ENCODE measurements at places on chromosomes 7 and 10.
A peak's percentile ranks its signal among the peaks of the same experiment; 100 is the strongest.

GRCh38 chr7:17364671-17365070, 66.2 kb downstream of the AHR start:
- no peak for DNase-seq

DNA sequence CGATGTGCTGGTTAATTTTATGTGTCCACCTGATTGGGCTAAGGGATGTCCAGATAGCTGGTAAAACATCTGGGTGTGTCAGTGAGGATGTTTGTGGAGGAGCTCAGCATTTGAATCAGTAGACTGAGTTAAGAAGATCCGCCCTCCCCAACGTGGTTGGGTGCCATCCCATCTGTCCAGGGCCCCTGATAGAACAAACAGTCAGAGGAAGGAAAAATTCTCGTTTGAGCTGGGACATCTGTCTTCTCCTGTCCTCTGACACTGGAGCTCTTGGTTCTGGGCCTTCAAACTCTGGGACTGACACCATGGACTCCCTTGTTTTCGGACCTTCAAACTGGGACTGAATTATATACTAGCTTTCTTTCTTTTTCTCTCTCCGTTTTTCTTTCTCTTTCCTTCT, 59.6 kb downstream of the CARD11 start:
- no peak for DNase-seq

DNA sequence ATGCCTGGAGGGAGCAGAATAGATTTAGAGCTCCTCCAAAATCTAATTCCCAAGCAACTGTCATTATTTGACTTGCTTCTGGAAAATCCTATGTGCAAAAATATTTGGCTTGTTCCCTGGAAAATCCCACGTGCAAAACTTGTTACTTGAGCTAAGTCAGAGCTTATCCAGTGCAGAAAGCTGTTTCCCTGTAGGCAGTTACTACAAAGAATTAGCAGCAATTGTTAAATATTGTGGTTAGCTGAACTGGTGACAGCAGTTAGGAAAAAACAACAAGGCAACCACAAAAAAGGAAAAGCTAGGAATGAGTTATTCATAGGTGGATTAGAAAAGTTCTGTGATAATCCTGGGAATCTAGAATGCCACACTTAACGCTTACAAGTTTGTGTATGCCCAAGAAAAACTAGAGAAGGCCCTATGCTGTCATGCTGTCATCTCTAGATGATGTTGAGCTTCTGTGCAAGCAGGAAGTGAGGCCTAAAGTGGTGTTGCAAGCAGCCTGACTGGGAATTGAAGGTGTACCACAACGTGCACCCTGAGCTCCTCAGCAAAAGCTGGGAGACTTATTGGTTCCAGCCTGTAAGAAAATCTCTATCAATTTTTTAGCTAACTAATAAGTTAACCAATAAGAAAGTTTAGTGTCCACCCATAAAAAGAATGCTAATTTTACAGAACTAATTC, 738.6 kb upstream of the LRRTM3 start:
- DNase-seq: no peak

DNA sequence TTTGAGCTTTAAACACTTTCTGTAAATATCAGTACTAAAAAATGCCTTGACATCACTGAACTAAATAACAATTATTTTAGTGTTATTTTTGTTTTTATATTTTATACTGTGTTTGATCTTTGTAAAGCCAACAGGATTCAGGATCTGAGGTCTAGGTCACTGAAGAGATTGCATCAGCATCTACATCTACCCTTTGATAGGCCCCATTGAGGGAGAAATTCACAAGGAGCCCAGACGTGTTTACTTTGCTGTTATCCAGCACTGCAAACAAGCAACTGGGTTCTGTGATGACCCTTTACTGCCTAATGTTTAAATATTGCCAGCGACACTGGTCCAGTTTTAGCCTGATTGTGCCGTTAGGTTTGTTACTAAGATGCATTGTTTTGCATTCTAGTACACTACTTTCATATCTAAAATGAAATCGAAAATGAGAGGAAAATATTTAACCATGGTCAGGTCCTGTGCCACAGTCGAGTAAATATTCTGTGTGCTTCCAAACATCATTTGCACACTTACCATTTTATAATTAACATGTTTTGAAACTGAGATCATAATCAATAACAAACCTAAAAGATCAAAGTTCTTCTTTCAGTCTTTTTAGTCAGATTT, 48.7 kb downstream of the SP8 start:
- DNase-seq: peak; percentile 46

- no peak for DNase-seq
These were observed 913 bp upstream of the NPC1L1 start for GRCh38 chr7:44541876-44542610.

DNA sequence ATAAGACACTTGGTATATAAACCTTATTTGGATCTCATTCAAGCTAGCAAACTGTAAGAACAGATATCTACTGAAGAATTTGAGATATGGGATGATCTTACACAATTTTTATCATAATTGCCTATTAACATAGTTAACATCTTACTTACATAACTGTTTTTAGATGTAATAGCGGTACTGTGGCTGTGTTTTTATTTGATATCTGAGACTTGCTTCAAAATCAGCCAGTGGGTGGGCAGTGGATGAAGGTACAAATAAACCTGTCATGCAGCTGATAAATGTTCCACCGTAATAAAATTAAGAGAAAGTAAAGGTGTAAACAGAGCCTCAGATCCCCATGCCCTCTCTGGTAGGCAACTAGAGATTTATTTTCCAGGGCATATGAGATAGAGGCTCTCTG, 28.4 kb upstream of the PTPRN2 start:
- no peak for DNase-seq
